ENCODE measurements at places on chromosomes 3 and 15.

- no peak for DNase-seq
Observed at GRCh38 chr3:27623085-27623753, 98.9 kb downstream of the EOMES start.

DNA sequence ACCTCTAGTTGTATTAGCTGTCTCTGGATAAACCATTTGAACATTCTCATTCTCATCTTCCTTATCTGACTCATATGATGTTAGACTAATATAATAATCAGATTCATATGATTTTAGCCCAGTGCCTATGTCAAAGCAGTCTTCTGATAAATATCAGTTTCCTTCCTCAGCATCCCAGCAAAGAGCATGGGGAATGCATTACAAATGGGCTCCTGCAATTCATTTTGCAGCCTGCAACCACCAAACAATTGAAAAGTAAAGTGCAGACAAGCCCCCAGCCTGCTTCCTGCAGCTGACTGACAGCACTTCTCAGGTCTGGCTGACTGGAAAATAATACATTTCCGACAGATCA is 78.2 kb upstream of the STAC start:
- no peak for DNase-seq

- no peak for DNase-seq
Observed at GRCh38 chr15:91911844-91912243, 58.3 kb downstream of the SLCO3A1 start.

DNA sequence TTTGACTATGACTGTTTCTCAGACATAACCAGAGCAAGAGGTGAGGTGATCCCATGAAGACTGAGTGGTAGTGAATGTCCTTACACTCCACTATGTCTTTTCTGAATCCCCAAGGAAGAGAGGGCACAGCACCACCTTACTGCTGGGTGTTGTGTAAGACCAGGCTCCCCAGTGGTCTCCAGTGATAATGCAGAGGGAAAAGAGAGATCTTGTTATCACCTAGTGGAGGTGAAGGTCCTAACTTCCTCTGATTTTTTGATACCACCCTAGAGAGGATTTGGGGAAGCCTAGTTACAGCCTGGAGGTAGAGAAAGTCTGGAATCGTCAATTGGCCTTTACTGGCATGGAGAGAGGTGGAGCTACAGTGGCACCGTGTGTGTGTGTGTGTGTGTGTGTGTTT is 288.0 kb upstream of the BCHE start:
- no peak for DNase-seq

- no peak for DNase-seq
Observed at GRCh38 chr3:171190668-171191067, 164.1 kb upstream of the SLC2A2 start.

GRCh38 chr3:150278195-150278594 is 129.9 kb upstream of the TSC22D2 start:
- DNase-seq: no peak

- DNase-seq: no peak
Observed at GRCh38 chr3:151919446-151919845, 46.0 kb downstream of the SUCNR1 start.

- DNase-seq: no peak
Observed at GRCh38 chr3:33392703-33393125, 47.5 kb downstream of the UBP1 start.

DNA sequence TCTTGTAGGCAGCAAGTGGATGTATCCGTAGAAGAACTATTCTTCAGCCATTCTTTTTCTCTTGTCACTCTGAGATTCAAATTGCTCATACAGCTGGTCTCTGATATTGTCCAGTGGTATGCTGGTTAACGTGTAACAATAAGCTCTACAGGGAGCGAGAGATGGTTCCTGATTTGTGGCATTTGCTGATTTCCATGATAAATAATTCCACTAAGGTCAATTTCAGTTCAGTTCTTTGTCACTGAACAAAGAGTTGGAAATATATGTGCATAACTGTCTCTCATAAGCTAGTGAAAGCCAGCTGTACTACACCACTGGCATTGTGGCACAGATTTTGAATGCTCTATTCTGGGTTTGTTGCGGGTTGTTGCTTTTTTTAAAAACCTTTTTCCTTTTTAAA is 131.7 kb downstream of the MTHFS start:
- DNase-seq: no peak

DNA sequence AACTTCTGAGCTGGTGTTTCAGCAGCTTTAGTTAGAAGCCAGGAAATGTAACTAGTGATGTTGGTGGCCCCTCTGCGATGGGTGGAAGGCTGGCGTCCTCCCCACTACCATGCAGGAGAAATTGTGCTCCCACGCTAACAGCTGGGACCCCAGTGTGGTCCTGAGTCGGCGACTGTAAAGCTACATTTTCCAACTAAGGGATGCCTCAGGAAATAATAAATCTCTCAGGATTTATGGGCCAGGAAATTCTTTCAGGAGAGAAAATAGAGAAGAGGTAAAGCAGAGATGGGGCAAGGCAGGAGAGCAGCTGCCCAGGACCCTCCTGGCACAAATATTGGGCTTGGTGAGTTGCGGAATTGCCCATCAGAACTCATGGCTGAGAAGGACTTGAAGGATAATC is 186.9 kb downstream of the OPA1 start:
- DNase-seq: no peak

DNA sequence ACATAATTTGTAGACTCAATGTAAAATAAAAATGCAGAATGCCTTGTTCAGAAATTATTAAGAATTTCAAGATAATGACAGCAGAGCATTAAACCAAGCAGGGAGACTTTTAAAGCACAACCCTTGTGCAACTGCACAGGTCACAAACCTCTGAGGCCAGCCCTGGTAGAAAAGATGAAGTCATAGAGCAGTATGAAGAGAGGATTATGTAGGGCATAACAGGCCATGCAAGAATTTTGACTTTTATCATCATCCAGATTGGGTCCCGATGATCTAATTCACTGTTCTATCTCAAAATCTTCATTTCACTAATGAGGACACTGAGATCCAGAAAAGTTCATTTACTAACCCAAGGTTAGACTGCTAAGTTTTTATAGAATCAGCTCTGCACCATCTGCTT is 388.5 kb downstream of the NAALADL2 start:
- DNase-seq: no peak

- DNase-seq: no peak
Observed at GRCh38 chr3:121943431-121943830, 49.2 kb downstream of the SLC15A2 start.

DNA sequence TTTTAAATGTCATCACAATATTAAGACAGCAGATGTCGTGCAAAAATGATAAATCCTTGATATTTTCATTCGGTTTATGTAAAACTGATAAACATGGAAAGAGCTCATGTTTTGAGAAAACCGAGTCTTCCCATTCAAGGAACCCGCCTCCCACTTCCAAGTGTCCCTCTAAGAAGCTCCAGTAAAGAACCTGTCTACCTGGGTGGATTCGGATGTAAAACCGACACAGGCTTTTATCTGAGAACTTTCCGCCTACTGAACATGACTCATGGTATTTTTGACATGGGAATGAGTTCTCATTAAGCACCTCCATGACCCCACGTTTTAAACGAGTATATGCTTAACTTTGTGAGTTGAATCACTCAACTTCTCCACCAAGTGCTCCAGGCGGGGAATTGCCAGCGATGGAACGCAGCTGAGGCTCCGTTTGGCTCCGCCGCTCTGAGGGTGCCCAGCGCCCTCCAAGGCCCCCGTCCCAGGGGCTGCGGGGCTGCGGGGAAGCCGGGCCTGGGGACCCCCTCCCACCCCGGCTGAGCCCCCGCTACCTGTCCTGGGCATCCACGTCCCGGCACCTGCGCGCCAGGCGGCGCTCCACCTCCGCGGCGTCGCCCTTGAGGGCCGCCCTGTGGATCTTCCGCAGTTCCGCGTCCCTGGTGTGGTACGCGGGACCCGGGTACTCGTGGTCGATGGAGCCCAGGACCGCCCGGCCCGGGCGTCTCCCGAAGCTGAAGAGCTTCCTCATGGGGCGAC is 119.9 kb downstream of the LMLN start:
- peak; percentile 30 for DNase-seq

DNA sequence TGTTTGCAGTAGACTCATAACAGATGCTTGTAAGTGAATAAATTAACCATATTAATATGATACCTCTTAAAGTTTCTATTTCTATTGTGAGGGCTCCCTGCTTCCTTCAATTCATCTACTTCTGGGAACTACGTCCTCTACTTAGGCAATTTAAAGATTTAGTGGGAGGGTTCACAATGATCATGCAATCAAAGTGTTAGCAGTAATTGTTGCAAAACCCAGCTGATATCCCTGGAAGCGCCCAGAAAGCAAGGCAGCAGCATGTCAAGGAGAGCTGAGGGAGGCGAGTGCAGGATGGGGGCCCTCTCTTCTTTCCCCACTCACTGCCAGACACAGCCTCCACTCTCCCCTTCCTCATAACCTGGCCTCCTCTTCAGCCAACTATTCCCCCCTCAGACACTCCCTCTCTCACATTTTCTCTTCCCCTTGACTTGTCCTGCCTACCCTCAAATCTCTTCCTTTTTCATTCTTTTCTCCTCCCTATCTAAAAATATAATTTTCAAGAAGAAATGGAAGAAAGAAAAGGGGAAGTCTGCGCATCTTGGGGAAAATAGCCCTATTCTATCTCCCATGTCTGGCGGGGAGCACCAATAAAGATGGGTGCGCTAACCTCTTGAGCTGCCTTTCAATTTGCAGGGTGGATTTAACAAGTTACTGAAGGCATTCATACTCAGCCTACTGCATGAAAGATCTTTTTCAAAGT is 6.6 kb downstream of the TMEM212 start:
- DNase-seq: no peak

GRCh38 chr3:126737527-126737926 is 33.5 kb downstream of the CHCHD6 start:
- DNase-seq: no peak

DNA sequence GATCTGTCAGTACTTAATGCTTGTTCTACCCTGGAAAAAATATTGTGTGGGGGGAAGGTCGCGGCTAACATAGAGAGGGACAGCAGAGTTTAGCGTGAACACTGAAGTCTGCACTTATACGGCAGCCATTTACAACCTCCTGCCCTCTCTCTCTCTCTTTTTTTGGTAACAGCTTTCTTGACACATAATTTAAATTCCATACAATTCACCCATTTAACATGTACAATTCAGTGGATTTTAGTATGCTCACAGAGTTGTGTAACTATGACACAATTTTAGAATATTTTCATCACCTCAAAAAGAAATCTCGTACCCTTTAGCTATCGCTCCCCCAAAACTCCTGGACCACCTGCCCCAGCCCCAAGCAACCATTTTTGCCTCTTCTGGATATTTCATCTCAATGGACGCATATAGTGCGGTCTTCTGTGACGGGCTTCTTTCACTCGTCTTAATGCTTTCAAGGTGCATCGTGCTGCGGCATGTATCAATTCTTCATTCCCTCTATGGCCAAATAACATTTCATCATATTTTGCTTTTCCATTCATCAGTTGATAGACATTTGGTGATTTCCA is 141.8 kb downstream of the XXYLT1 start:
- no peak for DNase-seq

DNA sequence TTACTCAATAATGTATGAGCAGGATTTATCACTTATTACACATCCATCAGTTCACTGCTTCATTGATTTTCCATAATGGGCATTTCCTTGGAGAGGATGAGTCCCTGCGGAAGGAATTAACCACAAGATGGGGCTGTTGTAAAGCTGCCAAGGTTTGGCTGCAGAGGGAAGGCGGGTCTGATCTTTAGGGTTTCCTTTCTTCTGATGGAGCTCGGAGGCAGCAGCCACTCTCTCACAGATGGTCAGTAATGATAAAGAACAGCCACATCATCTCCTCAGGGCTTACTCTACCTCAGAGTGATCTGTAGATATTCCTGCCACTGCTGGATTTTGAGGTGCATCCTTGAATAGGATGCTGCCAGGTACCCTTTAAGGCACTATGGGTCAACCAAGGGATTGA is 115.2 kb downstream of the USP13 start:
- DNase-seq: no peak

GRCh38 chr15:98684436-98684835 is 36.1 kb downstream of the IGF1R start:
- DNase-seq: no peak

- DNase-seq: no peak
Observed at GRCh38 chr15:81151389-81151788, 17.3 kb downstream of the CFAP161 start.

DNA sequence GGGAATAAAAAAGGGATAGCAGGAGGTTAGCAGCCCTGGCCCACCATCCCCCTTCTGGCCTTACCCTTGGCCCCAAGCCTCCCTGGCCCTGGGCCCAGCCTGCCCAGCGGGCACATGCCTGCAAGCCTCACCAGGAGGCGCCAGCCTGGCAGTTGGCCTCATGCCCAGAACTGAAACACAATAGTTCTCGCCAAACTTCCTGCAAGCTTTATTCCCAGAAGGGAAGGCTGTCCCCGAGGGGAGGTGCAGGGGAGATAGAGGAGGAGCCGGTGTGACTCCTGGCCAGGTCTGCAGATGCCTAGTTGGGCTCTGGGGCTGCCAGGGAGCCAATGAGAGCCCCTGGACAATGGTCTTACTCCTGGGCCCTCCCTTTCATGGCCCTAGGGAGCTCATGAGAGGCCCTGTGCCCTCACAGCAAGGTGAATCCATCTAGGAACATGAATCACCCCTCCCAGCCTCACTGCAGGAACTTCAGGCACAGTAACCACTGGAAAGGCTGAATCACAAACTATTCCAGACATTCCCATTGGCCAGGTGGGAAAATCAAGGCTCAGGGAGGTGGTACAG is 4.0 kb downstream of the CCDC33 start:
- no peak for DNase-seq

- DNase-seq: peak; percentile 41
Observed at GRCh38 chr3:126983653-126984390, 907 bp downstream of the PLXNA1 start.

GRCh38 chr15:25862472-25863110 is 536 bp downstream of the ATP10A start:
- no peak for DNase-seq

GRCh38 chr3:115790759-115791158 is 167.4 kb downstream of the GAP43 start:
- peak; percentile 35 for DNase-seq

DNA sequence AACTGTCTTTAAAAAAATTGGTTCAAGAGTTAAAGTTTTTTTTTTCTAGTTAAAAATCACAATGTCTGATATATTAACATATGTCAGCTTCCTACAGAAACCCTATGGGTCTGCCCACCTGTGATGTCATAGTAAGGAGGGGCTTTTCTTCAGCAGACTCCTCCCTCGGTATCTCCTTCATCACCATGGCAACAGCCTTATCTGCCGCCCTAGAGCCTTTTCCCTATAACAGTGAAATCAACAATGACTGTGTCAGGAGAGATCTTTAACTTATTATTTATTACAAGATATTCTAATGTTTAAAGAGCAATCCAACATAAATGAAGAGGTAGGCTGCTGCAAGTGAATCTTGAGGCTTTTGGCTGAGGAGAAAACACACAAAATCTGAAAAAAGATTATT is 138.7 kb downstream of the PEX5L start:
- DNase-seq: no peak

GRCh38 chr3:84440291-84440690 is 518.5 kb upstream of the CADM2 start:
- no peak for DNase-seq

GRCh38 chr3:141389703-141390102 is 21.4 kb downstream of the ZBTB38 start:
- DNase-seq: no peak

- DNase-seq: no peak
Observed at GRCh38 chr3:69122403-69122802, at the start of gene LMOD3. TSS of gene LMOD3 (minus strand) at chr3:69122595. CDS start at chr3:69122386, 209 bp downstream.
